ENCODE measurements at places on chromosomes 4 and X.

- no peak for DNase-seq
These were observed 3.4 kb downstream of the SLC38A5 start for GRCh38 chrX:48466696-48467095.

DNA sequence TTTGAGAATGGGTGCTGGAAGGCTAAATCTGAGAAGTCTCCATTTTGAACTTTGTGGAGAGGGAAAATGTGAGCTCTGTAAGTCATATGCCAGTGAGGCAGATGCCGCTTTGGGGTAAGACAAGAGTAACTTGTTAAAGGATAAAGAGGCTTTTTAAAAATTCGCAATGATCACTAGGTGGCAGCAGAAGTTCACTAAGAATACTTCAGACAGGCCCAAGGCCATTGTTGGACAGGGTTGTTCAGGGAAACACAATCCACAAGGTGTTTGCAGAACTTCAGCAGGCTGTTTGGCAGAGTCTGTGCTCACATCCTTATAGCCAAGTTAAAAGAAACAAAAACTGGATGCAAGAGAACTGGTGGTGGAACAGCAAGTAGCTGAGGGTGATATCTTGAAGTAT lies 13.7 kb upstream of the PIGA start:
- peak; percentile 89 for DNase-seq

DNA sequence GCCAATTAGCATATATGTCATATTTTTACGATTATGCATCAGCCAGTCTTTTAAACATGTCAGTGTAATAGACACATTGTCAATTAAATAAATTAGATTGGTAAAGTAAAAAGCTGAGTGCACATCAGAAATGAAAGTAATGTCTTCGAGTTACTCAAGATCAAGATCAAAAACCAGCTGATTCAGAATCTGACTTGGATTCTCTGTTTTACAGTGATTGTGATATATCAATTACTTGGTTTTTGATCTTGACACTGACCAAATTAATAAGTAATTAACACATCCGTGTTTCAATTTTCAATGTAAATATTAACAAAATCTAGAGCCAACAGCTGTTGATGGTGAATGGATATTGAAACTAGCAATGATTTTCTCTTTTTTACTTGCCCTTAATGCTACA lies 311.6 kb downstream of the PDGFC start:
- DNase-seq, result no peak

GRCh38 chr4:131001371-131001770 lies 1905.4 kb downstream of the C4orf33 start:
- DNase-seq, result no peak

DNA sequence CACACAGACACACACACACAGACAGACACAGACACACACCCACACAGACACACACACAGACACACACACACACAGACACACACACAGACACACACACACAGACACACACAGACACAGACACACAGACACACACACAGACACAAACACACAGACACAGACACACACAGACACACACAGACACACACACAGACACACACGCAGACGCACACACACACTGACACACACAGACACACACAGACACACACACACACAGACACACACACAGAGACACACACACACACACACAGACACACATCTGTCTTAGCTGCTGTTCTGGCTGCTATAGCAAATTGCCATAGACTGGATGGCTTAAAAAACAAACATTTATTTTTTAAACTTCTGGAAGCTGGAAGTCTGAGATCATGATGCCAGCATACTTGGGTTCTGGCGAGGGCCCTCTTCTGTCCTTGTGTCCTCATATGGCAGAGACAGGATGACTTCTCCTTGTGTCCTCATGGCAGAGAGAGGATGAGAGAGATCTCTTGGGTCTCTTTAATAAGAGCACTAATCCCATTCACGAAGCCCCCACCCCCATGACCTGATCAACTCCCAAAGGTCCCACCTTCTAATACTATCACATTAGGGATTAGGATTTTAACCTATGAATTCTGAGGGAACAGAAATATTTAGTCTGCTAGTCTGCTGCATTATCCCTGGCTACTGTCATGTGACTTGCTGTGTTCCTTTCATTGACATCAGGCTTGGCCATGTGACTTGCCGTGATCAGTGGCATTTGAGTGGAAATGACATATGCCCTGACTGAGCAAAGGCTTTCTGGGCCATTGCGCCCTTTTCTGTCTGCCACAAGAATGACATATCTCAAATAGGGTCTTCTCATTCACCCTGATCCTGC lies 32.7 kb upstream of the RASGEF1B start:
- no peak for DNase-seq

GRCh38 chr4:66943112-66943511 lies 602.2 kb downstream of the CENPC start:
- DNase-seq, result no peak

DNA sequence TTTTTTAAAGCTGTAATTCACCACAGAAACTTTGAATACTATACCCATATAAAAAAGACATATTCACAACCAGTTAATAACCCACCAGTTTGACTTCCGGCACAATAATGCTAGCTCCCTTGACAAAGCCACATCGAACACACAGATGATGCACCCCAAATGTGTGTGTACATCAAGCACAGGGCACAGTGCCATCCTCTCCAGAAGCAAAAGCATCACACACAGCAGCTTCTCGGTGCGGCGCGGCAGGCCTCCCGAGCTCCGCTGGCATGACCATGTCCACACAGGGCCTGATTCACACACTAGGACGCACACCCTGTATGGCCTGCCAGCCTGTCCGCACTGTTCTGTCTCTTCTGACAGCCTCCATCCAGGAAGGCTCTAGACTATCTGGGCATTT lies 88.0 kb downstream of the LEF1 start:
- DNase-seq, result no peak

DNA sequence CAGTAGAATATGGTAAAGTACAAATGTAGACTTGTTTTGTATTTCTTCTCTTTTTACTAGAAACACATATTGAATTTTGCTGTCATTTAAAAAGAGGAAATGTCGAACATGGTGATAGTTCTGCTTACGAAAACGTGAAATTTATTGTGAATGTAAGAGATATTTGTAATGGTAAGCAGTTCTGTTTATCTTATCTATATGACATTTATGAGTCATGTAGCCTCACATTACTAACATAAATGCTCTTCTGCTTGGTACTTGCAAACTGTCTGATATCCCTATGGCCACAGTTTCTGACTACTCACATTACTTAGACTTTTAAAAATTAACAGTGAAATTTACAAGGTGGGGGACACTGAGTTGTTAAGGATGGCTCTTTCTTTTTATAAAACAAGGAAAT lies 57.9 kb downstream of the PASD1 start:
- DNase-seq, result no peak

GRCh38 chr4:105661028-105661427 lies 47.5 kb downstream of the INTS12 start:
- DNase-seq, result no peak

DNA sequence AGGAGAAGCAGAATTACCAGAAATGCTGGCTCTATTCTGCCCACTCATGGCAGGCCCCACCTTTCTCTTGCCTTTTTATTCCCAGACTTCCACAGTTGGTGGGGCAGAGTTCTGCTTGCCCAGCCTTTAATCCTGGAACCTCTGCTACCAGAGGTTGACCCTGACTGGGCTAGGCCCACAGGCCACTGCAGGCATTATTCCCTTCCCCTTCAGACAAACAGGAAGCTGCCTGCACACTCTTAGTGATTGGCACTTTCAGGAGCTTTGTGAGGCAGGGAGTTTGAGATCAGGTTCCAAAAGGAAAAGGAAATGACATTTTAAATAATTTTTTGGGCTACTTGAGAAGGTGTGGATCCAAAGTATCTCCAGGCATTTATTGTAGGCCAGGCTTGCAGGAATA lies 18.8 kb downstream of the MSN start:
- no peak for DNase-seq

DNA sequence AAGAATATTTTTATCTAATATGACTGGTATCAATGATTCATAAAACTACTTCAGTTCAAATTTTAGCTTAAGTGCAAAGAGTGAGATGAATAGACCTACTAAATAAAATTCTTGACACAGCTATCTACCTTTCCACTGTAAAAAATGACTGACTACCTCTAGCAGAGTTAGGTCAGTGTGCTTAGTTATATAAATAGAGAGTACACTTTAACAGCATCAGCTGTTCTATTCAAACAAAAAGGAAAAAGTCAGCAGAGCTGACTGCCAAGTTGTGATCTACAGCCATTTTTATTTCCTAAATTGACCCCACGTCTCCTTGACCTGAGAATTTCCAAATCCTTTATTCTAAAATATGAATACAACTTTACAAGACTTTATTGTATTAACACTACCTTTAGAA lies 262.4 kb downstream of the CAMK2D start:
- no peak for DNase-seq

DNA sequence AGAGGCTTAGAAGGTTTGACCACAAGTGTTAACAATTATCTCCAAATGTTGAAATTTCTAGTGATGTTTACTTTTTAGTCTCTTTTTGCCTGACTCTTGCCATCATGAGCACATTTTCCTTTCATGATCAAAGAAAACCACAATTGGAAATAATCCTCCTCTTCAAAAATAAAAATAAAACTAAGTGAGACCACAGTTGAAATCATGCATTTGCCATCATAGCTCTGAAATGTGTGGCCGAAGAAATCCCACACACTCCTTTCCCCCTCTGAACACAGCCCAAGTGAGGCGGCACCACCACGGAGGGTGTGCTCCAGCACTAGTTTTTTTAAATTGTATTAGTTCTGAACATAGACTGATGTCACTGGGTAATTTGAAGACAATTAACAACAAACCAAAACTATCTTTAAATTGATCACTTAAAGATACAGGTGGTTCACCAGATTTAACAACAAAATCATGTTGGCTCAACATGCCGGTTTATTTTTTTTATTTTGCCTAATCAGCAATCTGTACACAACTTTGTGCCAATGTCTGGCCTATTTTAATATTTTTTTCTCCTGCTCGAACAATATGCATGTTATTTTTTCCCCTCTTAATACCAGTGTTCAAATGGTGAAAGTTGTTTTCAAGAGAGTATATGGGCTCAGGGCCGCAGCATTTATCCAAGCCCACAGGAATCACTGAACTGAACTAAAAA lies 17.6 kb downstream of the APBB2 start:
- DNase-seq, result no peak
